ENCODE measurements at places on chromosomes 5 and 9. TPM values are rescaled to one million over a fixed set of nuclear protein-coding genes. Genes with fewer than 3 reads are reported as not detected.

ANKDD1B gene
- total RNA-seq = 0.62 TPM

POLR3G gene
- total RNA-seq = 40.8 TPM

GZMA gene
- not detected for total RNA-seq

MELK gene
- 17.2 TPM for total RNA-seq

ALAD gene
- 24.2 TPM for total RNA-seq

CARD6 gene
- total RNA-seq = 5.9 TPM

TSLP gene
- 2.5 TPM for total RNA-seq

ZBED3 gene
- 0.44 TPM for total RNA-seq

Data from uterine smooth muscle cell (primary cell).